ENCODE measurements at places on chromosomes 3 and 15.
A peak's percentile ranks its signal among the peaks of the same experiment; 100 is the strongest.

DNA sequence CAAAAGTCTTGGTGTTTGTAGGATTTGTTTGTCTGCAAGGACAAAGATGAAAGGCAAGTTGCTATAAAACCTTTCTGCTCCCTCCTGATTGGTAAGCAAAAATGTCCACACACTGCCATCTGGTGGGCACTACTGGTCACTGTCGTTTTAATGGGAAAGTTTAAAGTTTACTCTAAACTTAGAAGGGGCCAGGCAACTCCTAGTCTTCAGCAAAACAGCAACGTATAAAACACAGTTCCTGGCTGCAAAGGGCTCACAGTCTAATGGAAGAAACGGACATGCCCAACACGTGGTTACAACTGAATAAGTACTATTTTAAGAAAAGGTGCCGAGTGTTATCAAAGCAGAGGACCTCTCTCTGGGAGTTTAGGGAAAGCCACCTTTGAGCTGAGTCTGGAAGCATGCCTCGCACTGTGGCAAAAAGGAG is 23.7 kb upstream of the TPRG1 start:
- peak; percentile 54 for DNase-seq

DNA sequence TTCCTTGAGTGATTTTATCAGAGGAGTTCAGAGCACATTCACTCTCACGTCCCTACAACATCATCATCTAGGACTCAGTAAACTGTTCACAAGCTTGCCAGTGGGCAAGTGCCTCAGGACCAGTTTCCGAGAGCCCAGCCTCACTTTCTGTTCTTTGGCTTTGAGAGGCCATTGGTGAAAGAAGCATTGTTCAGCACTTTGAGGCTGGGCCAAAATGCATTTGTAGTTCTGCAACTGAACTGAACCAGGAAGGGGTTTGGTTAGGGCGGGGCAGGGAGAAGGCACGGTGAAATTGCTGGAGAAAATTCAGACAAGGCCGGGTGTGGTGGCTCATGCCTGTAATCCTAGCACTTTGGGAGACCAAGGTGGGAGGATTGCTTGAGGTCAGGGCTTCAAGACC is 222.1 kb upstream of the CHRM5 start:
- DNase-seq, result no peak

DNA sequence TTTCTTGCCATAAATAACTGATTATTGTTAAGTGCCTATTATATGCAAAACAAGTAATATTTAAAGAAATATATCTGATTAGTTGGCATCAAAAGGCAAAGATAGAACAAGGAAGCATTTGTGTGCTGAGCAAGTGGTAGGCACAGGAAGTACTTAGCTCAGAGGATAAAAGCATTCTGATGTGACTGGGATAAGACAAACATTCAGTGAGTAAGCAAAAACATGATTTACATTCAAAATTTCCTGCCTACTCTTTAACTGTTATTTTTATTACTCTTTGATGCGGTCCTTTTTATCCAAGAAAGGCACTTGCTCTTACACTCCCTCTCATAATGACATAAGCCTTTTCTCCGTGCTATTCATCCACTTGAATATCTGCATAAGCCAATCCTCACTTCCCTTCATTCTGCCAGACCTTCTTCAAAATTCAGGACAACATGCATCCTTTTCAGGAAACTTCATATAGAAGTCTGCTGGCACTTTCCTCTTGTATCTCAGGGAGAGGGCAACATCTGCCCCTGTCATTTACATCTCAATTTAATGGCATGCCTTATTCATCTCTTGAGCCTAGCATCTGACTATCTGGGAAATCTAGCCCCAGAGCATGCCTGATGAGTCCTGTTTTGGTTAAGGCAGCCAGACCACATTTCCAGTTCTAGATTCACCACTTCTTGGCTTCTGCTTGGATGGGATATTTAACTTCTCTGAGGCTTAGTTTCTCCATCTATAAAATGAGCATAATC is 478.2 kb upstream of the ROBO2 start:
- no peak for DNase-seq

GRCh38 chr3:157588386-157589060 is 85.3 kb upstream of the VEPH1 start:
- DNase-seq, result no peak

- DNase-seq, result no peak
These were observed 27.8 kb downstream of the CA12 start for GRCh38 chr15:63353887-63354286.

- DNase-seq, result no peak
These were observed 356.4 kb downstream of the MFSD1 start for GRCh38 chr3:159158213-159158612.

DNA sequence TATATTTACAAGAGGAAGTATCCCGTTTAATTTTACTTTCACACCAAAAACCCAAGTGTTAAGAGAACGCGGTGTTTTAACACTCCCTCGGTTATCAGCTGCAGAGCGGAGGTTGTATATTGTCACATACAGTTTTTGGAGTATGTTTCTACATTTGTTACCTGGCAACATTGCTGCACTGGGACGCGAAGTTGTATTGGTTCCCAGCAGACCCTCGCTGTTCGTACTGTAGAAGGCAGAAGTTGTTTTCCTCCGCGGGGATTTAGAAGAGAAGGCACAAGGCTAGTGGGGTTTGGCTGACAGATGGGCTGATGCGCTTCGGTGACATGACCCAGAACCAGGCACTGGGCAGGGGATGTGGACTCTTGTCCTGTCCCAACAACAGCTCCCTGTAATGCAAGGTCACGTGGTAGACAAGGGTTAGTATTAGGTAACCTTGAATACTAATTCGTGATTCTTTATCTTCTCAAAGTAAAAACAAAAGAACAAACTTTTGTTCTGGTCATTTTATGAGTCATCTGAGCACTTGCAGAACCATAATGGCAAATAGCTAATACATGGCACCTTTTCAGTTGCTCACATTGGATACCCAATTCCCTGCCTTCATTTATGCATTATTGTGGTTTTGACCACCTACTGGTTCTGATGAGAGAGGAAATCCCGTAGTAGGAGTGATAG is 230.4 kb upstream of the BHLHE40 start:
- no peak for DNase-seq

- DNase-seq, result no peak
These were observed 566.4 kb upstream of the SUCLG2 start for GRCh38 chr3:68220832-68221231.

DNA sequence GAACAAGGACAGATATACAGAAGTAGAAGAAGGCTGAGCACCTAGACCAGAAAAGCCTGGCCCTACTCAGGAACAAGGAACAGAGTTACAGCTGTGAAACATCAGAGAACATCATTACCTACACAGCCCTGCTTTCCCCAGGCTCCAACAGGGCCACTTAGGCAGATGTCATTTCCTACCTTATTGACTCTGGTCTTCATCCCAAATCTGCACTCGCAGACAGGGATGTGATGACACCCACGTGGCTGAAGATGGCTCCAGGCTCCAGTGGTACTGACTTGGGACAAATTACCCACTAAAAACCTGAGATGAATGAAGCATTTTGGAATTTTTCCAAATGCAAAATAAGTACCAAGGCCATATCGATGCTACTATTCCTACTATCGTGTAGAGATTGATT is 18.0 kb upstream of the SSUH2 start:
- DNase-seq, result no peak

- DNase-seq, result no peak
These were observed 7.4 kb upstream of the SPG21 start for GRCh38 chr15:64997066-64997465.

DNA sequence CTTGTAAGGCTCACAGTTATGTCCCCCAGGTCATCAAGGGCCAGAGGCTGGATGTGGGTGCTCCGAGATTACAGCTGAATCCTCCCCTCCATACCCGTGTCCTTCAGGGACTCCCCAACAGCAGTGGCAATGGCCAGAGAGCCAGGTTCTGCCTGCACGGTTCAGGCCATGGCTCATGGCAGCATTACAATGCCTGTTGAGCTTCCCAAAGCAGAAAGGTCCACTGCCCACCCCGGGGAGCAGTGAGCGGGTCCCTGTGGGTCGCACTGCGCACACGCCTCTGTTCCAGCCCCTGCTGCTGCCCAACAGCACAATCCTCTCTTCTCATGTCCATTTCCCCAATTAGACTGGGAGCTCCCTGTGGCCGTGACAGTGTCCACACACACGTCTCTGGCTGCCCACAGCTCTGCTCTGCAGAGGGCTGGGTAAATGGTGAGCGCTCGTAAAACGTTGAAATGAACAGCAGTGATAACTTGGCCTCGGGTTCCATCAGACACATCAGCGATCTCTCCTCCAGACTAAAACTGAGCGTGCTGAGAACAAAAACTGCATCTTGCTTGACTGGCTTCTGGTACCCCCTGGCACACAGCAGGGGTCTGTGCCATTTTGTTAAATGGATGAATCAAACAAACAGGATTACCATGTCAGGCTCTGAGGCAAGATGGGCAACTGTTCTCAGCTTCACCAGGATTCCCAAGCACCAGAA is 80.4 kb downstream of the VGLL4 start:
- DNase-seq, result peak; percentile 20

GRCh38 chr3:13852638-13853009 is 27.2 kb downstream of the WNT7A start:
- DNase-seq, result no peak

DNA sequence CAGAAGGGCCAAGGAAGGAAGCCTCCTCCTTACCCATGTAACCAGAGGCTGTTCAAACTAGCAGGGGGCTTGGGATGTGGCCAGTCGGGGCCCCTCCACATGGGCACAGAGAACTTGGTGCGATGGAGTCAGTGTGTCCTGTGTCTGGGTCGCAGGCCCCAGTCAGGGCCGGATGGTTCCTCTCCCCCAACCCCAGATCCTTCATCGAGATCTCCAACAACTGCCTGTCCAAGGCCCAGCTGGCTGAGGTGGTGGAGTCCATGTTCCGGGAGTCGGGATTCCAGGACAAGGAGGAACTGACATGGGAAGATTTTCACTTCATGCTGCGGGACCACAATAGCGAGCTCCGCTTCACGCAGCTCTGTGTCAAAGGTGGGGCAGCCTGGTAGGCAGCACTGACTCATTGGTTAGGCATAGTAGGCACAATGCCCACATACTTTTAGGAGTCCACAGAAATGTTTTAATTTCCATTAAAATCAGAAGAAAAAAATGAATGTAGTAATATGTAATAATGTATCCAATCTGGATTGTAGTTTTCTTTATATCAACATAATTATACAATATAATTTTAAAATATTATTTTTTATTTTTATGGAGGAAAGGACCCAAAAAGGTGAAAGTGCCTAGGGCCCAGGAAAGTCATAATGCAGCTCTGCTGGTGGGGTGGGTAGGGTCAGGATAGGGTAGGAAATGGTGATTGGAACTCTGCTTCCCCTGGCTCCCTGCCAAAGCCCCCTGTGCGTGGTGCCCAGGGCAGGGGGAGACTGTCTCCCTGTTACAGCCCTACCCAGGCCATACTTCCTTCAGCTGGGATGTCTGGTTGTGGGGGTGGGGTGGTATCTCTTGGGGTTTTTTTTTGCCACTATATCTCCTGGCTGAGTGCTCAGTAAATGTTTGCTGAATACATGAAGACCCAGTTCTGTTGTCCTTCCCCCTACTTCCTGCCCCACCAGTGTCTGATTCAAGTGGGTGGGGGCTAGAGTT is 18.6 kb downstream of the DUOX1 start:
- no peak for DNase-seq
